Kidney capillary endothelial cell (primary cell): ENCODE measurements at places on chromosomes 11 and 22.

GRCh38 chr11:12787847-12788246 is 113.6 kb downstream of the TEAD1 start:
- DNase-seq: peak; percentile 63

- DNase-seq: no peak
Measured at GRCh38 chr11:64141081-64141783, 24.7 kb downstream of the MACROD1 start.

GRCh38 chr11:95585752-95586077 is 203.9 kb downstream of the FAM76B start:
- no peak for DNase-seq

DNA sequence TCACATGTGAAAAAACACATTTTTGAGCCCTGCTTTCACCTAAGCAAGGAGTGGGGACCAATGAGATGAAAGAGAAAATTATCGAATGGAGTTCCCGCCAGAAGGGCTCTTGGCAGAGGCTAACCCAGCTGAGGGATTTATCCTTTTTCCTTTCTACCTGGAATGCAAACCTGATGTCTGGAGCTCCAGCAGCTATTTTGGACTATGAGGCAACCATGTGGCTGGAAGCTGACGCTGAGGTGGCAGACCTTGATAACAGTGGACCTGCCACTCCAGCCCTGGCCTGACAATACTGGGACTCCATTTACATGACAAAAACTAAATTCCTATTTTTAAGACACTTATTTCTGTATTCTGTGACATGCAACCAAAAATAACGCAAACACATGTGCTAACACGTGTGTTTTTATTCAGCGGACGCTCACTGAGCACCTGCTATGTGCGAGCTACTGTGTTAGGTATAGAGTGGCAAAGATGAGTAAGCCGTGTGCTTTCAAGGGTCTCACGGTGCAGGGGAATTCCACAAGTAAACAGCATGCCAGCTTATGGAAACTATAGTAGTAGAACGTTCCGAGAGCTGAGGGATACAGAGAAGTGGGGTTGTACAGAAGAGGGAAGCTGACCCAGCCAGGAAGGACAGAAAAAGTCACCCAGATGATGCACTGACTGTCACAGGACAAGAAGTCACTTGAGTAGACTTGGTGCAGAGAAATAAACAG is 19.1 kb upstream of the ISX start:
- DNase-seq: no peak

DNA sequence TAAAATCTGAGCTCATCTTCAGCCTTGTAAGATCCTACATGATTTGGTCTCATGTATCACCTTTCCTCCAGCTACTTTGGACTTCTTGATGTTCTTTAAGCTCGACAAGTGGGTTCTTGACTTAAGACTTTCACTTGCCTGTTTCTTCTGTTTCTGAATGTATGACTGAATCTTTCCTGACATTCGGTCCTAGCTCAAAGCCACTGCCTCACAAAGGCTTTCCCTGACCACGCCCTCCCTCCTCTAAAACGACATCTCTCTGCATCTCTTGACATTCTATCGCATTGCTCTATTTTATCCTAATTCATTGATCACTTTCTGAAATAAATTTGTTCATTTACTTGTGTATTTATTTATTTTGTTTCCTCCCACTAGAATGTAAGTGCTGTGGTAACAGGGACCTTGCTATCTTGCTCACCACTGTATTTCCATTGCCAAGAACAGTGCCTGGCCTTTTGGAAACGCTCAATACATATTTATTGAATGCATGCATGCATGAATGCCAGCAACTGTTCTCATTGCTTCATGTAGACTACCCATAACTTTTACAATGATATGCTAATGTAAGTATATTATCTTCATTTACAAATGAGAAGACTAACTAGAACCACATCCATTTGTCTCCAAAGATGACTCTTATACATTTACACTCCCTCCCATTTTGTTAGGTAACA is 43.0 kb downstream of the LMO2 start:
- DNase-seq: no peak

- no peak for DNase-seq
Measured at GRCh38 chr11:92931746-92932422, 37.6 kb upstream of the MTNR1B start.

- DNase-seq: no peak
Measured at GRCh38 chr22:28674121-28674563, 5.5 kb downstream of the TTC28 start.

GRCh38 chr11:66172146-66172545 is 96.3 kb upstream of the RAB1B start:
- no peak for DNase-seq

DNA sequence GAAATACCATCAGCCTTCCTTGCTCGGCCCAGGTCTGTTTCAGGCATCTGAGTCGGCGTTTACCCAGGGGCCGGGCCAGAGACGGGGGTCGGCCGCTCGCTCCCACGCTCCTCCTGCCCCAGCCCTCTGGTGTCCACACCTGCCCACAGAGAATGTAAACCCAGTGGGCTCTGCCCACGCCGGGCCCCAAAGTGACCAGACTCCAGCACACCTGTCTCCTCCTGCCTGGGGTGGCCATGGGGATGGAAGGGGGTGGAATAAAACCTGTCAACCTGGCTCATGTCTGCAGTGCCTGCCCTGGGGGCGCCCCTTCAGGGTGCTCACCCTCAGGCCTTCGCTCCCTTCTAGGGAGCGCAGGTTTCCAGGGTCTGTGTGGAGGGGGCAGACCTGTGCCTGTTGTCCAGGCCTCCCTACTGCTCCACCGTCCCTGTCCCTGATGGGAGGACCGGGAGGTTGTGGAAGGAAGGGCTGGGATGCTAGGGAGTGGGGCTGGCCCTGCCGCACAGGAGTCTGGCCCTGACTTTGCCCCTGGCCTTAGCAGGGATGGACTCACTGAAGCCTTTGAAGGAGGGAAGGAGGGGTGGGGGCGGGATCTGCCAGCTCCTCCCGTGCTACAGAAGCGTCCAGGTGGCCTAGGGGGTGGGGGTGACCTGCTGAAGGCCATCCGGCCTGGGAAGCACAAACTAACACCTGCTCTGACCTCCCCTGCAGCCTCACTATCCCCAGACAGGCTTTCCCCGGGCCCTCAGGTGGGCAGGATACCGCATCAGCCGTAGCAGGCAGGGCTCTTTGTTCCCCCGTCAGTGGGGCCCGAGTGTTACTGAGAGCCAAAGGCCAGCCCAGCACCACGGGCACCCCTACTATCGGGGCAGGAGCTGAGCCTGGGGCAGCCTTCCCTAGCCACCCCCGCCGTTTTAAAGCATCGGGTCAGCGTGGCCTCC is 14.7 kb upstream of the ARHGAP8 start:
- DNase-seq: no peak

DNA sequence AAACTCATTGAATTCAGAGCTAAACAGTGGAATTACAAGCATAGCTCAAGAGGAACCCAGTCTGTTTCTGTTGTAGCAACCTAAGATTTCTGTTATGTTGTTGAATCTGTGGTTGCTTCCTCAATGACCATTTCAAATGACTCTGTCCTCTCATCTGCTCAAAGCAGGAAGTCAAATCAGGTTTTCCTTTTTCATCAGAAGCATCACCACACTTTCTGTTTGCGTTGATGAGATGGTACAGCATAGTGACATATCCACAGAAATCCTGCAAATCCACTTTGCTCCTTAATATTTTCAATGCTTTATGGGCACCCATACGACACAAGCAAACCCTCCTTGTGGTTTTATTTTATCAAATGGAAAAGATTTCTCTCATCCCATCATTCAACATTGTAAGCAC is 12.6 kb upstream of the UCP2 start:
- DNase-seq: no peak

- no peak for DNase-seq
Measured at GRCh38 chr11:121741761-121742361, 289.1 kb upstream of the SORL1-AS1 start.

DNA sequence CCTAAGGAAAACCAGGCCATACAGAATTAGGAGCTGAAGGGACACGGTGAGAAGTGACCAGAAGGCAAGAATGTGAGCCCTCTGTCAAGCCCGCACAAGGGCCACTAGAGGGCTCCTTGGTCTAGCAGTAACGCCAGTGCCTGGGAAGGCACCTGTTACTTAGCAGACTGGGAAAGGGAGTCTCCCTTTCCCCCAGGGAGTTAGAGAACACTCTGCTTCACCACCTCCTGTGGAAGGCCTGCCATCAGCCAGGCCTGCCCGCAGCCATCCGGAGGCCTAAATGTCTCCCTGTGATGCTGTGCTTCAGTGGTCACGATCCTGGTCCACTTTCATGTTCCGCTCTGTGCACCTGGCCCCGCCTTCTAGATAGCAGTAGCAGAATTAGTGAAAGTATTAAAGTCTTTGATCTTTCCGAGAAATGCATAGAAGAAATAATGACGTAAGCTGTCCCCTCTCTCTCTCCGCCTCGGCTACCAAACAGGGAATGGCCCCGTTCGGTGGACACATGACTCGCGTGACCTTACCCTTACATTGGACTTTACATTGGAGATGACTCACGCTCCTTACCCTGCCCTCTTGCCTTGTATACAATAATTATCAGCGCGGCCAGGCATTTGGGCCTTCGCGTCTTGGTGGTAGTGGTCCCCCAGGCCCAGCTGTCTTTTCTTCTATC is 10.7 kb upstream of the GSTP1 start:
- peak; percentile 25 for DNase-seq

DNA sequence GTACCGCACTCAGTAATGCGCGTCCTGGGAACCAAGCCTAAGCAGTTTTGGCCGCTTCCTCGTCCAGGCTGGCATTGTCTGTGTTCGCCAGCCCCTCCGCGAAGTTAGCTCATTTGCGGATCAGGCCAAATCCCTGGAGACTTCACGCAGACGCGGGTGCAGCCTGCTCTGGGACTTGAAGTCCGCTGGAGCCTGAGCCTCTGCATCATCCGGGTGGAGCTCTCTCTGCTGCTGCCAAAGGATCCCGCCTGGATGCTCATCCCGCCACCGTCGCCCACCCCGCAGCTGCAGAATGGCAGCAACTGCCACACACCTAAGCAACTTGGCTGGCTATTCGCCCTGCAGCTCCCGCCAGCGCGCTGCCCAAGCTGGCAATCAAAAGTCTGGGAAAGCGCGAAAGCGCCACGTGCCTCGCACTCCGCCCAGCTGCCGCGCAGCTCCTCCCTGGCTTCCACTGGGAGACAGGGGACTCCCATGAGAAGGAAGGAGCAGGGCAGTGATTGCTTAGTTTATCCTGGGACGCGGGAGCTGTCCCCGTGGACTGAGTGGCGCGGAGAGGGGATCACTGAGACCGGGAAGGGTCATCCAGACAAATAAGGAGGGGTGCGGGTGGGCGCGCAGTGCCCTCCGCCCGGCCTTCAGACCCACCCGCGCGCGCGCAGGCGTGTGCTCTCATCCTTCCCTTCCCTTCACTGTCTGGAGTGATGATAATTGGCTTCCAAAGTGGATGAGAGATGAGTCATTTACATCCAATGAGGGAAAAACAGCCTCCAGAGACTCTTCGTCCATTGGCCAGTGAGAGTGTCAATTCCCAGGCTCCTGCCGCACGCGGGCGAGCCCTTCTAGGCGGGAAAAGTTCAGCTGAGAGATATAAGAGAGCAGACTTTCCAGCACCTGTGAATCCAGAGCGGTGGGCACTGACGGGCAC is 23.2 kb upstream of the GLYATL1B start:
- DNase-seq: no peak

GRCh38 chr22:30824711-30825110 is 130.0 kb downstream of the OSBP2 start:
- DNase-seq: no peak

DNA sequence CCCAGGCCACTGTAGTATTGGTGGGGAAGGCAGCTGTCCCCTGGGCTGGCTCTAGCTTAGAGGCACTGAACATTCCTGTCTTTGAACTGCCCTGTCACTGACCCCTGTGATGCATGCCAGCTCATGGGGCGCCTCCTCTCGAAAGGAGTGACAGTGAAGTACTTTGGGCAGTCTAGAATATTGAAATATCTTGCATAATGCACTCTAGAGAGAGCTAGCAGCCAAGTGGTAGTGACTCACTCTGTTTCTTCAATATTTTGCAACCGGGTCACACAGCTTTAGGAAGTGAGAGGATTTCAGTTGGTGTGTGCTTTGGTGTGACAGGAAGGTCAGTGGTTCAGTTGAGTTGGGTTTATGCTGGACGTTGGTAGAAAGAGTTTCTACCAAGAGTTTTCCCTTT is 35.5 kb upstream of the ST14 start:
- DNase-seq: peak; percentile 90

- no peak for DNase-seq
Measured at GRCh38 chr11:132111316-132111715, 740.9 kb downstream of the NTM start.

- peak; percentile 63 for DNase-seq
Measured at GRCh38 chr22:49934891-49935557, 16.6 kb downstream of the CRELD2 start.

- peak; percentile 58 for DNase-seq
Measured at GRCh38 chr11:95764267-95764898, 25.2 kb downstream of the FAM76B start.

DNA sequence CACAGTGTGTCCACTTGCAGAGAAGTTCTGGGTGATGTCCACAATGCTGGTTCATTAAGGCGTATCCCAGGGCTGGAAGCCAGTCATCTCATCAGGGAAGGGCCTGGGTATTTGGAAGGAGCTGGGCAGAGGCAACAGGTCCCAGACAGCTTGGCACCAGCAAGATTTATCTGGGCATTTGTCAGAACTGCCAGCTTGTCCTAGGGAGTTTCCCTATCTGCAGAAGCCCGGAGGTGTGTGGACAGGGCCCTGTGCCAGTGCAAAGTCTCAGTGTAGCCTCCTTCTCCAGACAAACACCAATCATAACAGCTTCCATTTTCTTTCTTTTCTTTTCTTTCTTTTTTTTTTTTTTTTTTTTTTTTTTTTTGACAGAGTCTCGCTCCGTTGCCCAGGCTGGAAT is 125.3 kb upstream of the TIMP3 start:
- no peak for DNase-seq

GRCh38 chr11:124190298-124191139 is 7.4 kb downstream of the OR10D3 start:
- no peak for DNase-seq

- DNase-seq: peak; percentile 16
Measured at GRCh38 chr11:27427183-27427980, 45.2 kb downstream of the LGR4 start.

- DNase-seq: no peak
Measured at GRCh38 chr22:46815559-46815895, 53.1 kb downstream of the TBC1D22A start.

GRCh38 chr11:133819746-133820315 is 25.5 kb downstream of the SPATA19 start:
- no peak for DNase-seq

- no peak for DNase-seq
Measured at GRCh38 chr22:32717337-32718240, 83.9 kb upstream of the TIMP3 start.

DNA sequence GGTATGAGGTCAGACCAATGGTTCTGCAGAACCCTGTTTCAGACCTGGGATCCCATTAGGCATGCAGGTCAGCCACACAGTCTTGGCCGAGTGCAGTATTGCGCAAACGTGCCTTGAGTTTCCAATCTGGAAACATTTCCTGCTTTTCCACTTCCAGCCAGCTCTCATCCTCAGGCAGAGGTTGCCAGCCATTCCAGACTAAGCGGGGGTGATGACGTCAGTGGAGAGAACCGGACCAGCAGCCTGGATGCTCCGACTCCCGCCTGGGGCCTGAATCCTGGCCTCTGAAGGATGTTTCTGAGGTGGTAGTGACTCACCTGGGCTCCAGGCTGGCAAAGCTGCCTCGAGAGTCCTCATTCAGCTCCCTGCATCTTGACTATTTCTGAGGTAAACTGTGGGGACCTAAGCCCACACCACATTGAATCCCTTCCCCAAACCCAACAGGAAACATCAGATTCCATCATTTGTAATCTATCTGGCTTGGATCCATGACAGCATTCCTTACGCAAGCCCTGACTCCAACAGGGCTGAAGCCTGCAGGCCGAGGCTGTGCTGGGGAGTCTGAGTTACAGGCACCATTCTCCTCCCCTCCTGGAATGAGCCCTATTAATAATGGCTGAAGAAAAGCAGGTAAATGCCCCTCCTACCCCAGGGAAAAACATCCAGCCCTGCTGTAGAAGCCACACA is 83.0 kb downstream of the ABTB2 start:
- DNase-seq: no peak
